Stromal cell of bone marrow (primary cell): ENCODE measurements at places on chromosomes 7 and 10.

DNA sequence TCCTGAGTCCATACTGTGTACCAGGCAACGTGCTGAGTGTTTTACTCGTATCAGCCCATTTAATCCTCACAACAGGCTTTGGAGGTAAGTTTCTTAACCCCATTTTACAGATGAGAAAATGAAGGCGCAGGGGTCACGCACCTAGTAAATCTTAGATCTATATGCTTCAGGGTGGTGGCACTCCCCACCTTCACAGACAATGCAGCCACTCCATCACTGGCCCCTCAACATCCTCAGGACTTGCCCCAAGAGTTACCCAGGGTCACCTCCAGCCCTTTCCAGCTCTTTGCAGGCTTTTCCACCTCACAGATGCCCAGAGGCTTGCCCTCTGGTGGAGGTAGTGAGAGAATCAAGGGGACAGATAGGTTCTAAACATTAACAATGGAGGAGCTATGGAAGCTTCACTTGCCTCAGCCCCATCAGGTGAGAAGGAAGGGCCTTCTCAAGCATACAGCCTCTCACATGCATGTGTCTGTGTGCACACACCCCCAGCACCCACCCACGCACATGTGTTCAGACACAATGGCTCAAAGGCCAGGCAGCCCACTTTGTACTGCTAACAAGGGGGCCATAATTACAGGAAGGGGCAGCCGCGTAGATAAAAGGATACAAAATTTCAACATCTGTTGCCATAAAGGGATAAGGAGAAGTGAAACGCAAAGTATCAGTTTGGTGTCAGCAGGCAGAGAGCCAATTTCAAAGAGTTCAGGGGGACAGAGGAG, 29.1 kb downstream of the DPCD start:
- no peak for DNase-seq

DNA sequence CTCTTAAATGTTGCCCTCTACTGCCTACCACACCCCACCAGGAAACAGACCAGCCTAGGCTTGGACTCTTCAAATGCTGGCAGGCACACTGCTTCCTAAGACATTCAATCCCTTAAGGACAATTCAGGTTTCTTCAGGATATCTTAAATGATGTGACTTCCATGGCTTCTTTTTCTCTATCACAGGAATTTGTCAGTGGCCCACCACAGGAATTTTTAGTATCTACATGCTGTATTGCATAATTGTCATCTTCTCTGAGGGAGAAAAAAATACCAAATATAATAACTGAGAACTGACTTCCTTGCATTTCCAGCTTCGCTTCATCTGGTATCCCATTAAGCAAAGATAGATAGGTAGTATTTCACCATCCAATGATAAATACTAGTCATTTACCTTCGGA, 129.3 kb downstream of the WNT2 start:
- no peak for DNase-seq

GRCh38 chr7:25244254-25245033, 16.2 kb upstream of the NPVF start:
- peak; percentile 37 for DNase-seq

DNA sequence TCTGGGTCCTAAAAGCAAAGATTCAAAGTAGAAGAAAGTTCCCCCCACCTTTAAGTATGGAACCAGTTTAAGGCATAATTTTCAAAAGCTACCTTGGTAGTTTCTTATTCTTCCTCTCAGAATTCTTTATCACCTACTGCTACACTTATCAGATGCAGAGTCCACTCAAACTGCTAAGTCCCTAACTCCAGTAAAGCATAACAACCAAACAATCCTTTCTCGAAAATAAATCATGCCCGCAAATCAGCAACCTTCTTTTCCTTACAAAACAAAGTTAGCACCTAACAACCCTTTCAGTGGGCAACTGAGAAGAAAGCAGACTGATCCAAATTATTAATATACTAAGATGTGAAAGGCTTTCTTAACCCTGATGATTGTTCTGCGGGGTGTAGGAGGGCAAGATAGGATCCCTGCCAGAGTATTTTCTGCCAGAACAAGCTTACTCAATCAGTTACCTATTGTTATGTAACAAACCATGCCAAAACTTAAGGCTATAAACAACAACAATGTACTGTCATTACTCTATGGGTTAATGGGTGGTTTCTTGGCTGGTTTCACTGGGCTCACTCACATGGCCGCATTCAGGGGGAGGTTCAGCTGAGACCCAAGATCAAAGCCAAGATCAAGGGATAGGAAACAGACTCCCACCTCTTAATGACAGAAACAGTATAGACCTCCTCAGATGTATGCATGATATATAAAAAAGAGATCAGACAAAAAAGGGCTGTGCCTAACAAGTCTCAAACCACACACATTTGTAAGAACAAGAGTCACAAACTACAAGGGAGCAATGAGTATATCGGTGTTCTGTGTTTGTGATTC, 42.0 kb downstream of the CCDC6 start:
- DNase-seq, result no peak

GRCh38 chr7:121000081-121000983, 11.8 kb downstream of the CPED1 start:
- peak; percentile 62 for DNase-seq
